ENCODE measurements at places on chromosomes 2 and 18.

GRCh38 chr2:168780669-168781071, 21.8 kb upstream of the NOSTRIN start:
- DNase-seq, result no peak

GRCh38 chr2:200618590-200619021, 32.8 kb downstream of the AOX1 start:
- peak; percentile 10 for DNase-seq

- DNase-seq, result no peak
Observed at GRCh38 chr2:17012297-17012696, 346.7 kb upstream of the CYRIA start.

GRCh38 chr2:141940709-141941108, 190.1 kb downstream of the LRP1B start:
- no peak for DNase-seq

- DNase-seq, result no peak
Observed at GRCh38 chr2:147560810-147561535, 283.9 kb upstream of the ACVR2A start.

GRCh38 chr2:236823041-236823629, 253.5 kb downstream of the ACKR3 start:
- DNase-seq, result no peak

DNA sequence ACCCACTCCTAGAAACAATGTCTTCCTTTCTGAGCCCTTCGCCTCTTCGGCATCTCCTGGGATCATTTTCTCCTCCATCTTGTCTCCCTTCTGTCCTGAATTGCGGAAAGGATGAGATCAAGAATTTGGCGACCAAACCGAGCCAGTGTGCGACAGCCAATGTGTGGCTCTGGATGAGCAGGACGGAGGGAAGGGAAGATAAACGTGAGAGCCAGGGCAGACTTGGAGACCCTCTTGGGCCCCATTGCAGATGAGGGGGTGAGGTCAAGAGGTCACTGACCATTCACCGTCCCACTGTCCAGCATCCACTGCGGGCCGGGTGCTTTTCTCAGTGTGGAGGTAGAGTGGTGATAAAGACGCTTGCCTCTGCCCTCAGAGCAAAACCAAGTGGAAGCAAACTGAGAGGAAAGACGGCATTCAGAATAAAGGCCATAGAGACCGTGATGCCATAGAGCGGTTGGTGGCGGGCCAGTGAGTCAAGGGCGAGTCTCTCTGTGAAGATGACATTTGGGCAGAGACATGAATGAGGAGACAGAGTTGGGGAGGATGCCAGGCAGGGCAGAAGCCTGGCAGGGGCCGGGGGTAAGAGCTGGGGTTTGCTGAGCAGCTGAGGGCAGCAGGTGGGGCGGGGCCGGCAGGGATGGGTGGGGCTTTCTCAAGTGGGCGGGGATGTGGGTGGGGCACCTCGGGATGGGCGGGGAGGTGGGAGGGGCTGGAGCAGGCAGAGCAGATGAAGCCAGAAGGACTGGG, 55.6 kb downstream of the ACAA2 start:
- peak; percentile 23 for DNase-seq

- DNase-seq, result peak; percentile 28
Observed at GRCh38 chr2:133484106-133484505, 84.2 kb downstream of the NCKAP5 start.

- peak; percentile 34 for DNase-seq
Observed at GRCh38 chr18:74896390-74896991, 298.8 kb downstream of the ZNF407 start.

- no peak for DNase-seq
Observed at GRCh38 chr18:50170004-50170403, 24.9 kb downstream of the MYO5B start.

- DNase-seq, result no peak
Observed at GRCh38 chr2:97764559-97765263, 51.3 kb downstream of the ZAP70 start.

DNA sequence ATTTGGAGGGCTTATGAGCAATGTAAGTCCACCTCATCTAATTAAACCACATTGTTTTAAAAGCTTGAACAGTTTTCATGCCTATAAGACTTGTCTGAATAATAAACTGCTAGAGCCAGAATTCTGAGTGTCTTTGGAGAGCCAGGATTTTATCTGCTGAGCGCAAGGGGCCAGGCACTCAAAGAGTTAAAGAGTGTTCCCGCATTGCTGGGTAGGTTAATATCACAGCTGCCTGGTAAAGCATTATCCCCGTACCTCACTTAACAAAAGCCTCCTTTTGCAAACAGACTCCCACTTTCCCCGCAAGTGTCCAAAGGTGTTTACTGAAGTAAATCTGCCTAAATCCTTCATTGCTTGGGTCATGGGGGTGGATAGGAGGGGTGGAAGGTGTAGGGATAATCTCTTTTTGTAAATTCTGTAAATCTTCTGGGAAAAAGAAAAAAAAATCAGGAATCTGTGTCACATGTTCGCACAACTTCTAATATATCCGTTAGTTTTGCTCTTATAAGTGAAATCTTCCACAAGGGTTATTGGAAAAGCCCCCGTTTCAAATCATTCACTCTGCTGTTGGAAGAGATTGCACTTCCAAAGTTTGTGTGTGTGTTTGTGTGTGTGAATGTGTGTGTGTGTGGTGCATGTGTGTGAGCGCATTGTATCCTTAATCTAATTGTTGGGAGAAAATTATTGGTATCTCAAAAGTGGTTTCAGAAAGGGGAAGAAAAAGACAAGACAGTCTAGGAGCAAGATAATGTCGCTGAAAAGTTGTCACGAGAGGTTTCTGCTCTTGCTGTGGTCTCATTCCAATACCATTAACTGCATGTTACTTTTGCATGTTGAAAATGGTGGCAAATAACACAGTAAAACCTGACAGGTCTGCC, 10.7 kb downstream of the ZEB2 start:
- DNase-seq, result peak; percentile 36

GRCh38 chr2:9149388-9149660, 57.3 kb upstream of the ASAP2 start:
- DNase-seq, result no peak

DNA sequence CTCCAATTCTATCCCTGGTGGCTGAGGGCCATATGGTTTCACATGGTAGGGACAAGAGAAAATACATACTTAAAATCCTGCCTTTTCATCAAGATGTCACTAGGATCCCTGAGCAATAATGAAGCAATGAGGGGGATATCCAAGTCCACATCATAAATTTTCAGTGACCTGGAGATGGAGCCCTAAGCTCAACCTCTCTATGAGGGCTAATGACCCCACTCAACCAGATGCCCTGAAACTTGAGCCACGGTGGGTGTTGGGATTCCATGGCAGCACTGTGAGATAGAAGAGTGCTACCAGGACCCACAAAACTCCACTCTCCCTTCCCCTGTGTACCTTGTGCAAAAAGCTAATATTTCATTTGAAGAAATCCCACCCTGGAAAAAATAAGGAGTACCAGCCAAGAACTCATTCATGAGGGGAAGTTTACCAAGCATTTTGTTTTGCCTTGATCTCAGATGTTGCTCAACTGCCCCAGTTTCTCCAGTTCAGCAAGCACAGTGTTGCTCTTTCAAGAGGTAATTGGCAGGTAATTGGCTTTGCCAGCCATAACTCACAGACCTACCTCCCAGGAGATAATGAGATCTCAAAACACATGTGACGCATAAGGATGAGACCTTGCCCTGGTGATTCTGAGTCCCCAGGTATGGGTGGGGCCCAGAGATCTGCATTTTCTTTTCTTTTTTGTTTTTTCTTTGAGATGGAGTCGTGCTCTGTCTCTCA, 51.0 kb upstream of the TTC39C start:
- no peak for DNase-seq

- DNase-seq, result no peak
Observed at GRCh38 chr2:56565143-56565542, 381.4 kb downstream of the CCDC85A start.

- DNase-seq, result no peak
Observed at GRCh38 chr2:142134911-142135310, 4.1 kb upstream of the LRP1B start.

- no peak for DNase-seq
Observed at GRCh38 chr2:71478806-71479205, 25.4 kb downstream of the DYSF start.

- no peak for DNase-seq
Observed at GRCh38 chr18:10336749-10337350, 117.6 kb upstream of the APCDD1 start.

GRCh38 chr2:156937430-156937829, 320.1 kb upstream of the GALNT5 start:
- DNase-seq, result no peak

GRCh38 chr2:215269397-215270117, 42.3 kb upstream of the ATIC start:
- DNase-seq, result peak; percentile 82

- DNase-seq, result no peak
Observed at GRCh38 chr2:207704671-207705070, 6.8 kb upstream of the CCNYL1 start.

GRCh38 chr2:26463244-26464192, 14.4 kb downstream of the OTOF start:
- no peak for DNase-seq

GRCh38 chr2:187614756-187615155, 60.5 kb upstream of the TFPI start:
- no peak for DNase-seq

- DNase-seq, result no peak
Observed at GRCh38 chr2:8841932-8842331, 4.5 kb upstream of the KIDINS220 start.

DNA sequence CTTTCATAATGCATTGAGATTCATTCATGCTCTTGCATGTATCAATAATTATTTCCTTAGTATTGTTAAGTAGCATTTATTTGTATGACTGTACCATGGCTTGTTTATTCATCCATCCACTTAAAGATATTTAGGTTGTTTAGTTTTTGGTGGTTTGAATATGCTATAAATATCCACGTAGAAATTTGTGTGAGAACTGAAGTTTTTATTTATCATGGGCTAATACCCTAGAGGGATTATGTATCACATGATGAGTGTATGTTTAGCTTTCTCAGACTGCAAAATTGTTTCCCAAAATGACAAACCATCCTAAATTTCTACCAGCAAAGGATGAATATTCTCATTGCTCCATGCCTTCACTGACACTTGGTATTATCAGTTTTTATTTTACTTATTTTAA, 55.2 kb downstream of the CSRNP3 start:
- DNase-seq, result no peak

DNA sequence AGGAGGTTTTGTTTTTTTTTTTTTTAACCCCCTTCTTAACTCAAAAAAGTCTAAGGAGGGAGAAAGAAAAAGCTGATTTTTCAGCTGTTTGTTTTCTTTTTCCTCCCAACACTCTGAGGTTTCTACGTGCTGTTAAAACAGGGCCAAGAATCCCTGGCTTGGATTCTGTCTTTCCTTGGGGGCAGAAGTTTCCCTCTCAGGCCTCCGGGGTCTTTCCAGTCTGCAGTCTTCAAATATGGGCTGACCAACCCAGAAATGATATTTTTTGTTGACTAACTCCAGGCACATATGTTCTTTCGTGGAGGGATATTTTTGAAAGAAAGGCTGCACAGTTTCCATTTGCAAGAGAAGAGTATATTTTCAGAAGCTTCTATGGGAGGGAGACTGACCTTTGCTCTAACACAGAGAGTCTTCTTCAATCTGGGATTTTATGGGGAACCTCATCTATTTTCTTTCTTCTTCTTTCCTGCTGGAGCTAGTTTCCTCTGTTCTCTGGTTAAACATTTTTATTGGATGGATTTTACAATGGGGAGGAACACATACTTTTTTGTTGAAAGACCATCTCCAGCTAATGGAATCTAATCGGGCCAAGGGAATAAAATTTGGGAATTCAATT, 93.3 kb upstream of the SPRED2 start:
- no peak for DNase-seq

DNA sequence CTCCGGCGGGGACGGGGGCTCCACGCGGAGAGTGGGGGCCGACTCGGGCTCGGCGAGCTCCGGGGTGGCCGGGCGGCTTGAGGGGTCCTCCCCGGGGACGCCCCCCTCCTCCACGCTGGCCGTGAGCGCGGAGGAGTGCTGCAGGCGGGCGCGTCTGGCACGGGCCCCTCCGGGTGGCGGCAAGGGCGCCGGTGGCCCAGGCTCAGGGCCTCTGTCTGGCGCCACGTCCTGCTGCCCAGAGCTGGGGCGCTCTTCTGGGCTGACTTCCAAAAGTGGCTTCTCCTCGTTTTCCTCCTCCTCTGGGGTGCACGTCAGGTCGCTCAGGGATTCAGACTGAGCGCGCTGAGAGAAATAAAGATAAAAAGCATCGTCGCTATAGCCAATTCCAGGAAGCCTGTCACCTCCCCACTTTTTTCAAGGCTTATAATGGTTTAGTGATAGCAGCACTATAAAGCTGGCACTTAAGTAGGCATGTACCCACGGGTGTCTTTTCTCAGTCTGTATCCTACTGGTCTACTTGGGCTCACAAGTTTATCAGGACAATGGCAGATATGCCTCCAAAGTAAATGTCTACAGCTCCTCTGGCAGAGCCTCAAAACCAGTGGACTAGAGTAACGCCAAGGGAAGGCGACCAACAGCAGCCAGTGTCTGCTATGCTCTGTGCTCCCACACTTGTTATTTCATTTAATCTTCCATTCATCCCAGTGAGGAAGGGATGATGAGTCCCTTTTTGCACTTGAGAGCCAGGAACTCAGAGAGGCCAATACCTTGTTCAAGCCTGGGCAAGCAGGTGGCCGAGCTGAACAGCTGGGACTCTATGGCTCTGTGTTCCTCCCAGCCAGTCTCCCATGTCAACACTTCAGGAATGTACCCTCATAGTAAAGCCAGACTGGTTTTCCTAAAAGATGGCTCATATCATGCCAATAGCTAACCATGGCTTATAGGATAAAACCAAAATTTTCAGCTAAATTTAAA, 92.6 kb upstream of the MGAT4A start:
- no peak for DNase-seq

GRCh38 chr18:62784966-62785413, 69.6 kb downstream of the PHLPP1 start:
- peak; percentile 66 for DNase-seq

- DNase-seq, result no peak
Observed at GRCh38 chr2:156480376-156480775, 44.2 kb downstream of the GPD2 start.

DNA sequence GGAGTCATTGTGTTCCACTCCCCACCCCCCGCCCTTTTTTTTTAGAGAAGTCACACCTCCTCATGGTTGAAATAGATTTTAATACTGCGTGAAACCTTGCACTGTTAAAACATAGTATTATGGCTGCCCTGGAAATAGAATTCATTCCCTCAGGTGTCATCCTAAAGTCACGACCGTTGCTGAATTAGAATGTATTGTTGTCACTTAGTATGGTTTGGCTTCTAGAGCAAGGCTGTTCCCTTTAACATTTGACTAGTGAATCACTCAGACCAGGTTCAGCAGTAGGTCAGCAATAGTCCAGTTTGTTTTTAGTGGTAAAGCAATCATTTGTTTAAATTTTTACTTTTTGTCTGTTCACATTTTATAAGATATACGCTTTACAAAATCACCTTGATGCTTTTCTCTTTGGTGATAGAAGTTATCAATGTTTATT, 1.2 kb downstream of the BABAM2 start:
- DNase-seq, result peak; percentile 27

All from ELR (cell line).